ENCODE measurements at places on chromosomes 2 and 18. TPM values are rescaled to one million over a fixed set of nuclear protein-coding genes. Genes with fewer than 3 reads are reported as not detected.

PID1 gene
- 68.7 TPM for total RNA-seq

DIS3L2 gene
- total RNA-seq: 16.1 TPM

IL36A gene
- not detected for total RNA-seq

GPR75 gene
- total RNA-seq: 1.2 TPM

SCG2 gene
- 2.1 TPM for total RNA-seq

BUB1 gene
- total RNA-seq: 1.1 TPM

COL6A3 gene
- total RNA-seq: 178 TPM

TMEM37 gene
- 2.2 TPM for total RNA-seq

CHRND gene
- total RNA-seq: not detected

MPP4 gene
- not detected for total RNA-seq

KCNG3 gene
- total RNA-seq: 0.17 TPM

DSG4 gene
- not detected for total RNA-seq

SRD5A2 gene
- 0.06 TPM for total RNA-seq

E2F6 gene
- 17.9 TPM for total RNA-seq

HOXD4 gene
- total RNA-seq: 0.98 TPM

TTL gene
- 28.2 TPM for total RNA-seq

DSG1 gene
- not detected for total RNA-seq

XIRP2 gene
- not detected for total RNA-seq

HK2 gene
- 5.3 TPM for total RNA-seq

STAT4 gene
- total RNA-seq: 4.0 TPM

SLC11A1 gene
- 5.6 TPM for total RNA-seq

GAL3ST2 gene
- 2.7 TPM for total RNA-seq

RUFY4 gene
- not detected for total RNA-seq

TBC1D8 gene
- total RNA-seq: 22.0 TPM

UGT1A5 gene
- not detected for total RNA-seq

PFN4 gene
- total RNA-seq: not detected

DES gene
- total RNA-seq: 21,970 TPM

SPP2 gene
- total RNA-seq: not detected
